ENCODE measurements at places on chromosomes 4 and X.

DNA sequence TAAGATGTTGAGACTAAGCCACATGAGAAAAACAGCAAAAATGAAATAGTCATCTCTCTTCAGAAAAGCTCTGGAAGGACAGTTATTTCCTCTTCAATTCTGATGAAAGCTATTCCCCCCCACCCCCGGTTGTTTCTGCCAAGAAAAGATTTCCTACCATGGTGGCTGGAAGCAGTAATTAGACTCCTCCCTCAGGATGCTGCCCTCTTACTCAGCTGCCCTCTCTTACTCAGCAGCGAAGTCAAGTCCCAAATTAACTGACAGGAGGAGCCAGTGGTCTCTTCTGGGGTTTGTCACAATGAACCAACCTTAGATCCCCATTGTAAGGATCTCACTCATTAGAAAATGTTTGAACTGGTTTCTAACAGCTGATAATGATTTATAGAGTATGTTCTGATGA is 38.0 kb downstream of the GPM6B start:
- DNase-seq = no peak

DNA sequence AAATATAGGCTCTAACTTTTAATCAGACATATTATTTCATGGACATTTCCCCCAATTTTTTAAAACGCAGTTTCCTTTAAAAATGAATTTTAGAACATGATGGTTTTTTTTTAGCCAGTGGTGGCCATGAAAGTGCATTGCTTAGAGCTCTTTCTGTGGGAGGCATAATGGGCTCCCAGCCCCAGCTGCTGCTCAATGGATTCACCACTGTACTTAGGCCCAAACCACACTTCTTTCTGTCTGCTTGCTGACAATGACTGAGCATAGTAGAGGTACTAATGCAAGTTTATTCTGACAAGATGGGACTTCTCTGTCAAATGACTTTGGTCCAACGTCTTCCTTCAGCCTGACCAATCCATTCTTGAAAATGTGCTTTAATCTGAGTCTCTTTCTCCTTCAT is 400.2 kb upstream of the GRIA3 start:
- DNase-seq = no peak

- no peak for DNase-seq
These were observed 81.2 kb downstream of the LDB2 start for GRCh38 chr4:16817286-16817685.

DNA sequence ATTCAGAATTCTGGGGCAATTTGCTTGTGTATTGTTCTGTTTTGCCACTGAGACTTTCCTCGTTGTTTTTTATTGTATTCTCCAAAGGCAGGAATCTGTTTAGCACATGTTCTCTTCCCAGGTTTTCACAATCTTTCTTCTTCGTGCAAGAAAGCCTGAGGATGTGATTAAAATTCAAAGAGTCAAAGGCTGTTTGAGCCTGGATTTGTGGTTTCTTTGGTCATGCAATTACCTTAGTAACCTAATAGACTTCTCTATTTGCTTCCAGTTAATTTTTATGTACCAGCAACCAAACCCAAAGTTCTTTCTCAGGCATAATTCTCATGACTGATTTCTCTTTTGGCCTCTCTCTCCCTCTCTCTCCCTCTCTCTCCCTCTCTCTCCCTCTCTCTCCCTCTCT is 1420.1 kb upstream of the TENM3 start:
- DNase-seq = no peak

- DNase-seq = no peak
These were observed 200.5 kb downstream of the NWD2 start for GRCh38 chr4:37445023-37445422.

- DNase-seq = no peak
These were observed 407.1 kb downstream of the HNRNPD start for GRCh38 chr4:81966676-81967075.

DNA sequence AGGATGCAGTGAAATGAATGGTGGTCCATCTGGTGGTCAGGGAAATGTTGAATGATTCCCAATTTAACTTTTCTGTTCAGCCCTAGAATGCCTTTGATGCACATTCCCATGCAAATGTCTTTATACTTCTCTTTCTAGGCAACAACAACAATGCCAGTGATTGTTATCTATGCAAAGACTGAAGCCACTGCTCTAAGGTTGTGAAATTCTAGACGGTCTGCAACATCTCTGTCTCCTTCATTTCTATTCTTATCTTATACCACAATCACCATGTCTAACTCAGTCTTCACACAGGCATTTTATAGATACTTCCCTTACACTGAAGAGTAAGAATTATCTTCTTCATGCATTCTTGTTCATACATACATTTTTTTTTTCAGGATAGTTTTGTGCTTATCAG is 84.5 kb downstream of the HPGD start:
- no peak for DNase-seq

All from midbrain (tissue), 1 donor.